ENCODE measurements at places on chromosomes 16 and 17.

DNA sequence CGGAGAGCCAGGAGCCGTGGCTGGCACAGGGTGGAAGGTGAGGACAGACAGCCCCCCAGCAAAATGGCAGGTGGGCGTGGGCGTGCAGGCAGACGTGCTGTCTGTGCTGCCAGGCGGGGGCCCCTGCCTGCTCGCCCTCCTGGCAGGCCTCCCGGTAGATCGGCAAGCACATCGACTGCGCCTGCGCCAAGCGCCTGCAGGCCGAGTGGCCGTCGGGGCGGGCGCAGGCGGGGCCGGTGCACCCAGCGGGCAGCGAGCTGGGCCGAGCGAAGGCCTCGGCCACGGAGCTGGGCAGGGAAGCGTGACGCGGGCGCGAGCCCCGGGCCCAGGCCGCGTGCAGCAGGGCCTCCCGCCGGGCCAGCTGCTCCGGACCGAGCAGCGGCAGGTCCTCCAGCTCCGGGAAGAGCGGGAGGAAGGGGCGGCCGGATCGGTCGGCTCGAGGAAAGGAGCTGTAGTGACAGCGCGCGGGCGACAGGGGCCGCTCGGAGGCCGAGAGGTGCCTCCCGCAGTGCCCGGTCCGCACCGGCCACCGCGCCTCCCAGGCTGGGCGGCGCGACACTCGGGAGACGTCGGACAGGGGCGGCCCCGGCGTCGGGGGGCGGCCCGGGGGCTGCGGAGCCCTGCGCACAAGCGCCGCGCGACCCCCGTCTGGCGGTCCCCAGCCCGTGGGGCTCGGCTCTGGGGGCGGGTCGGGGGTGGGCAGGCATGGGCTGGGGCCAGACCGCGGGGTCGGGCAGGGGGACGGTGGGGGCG lies 16.9 kb downstream of the GRIN2C start:
- peak; percentile 72 for DNase-seq

DNA sequence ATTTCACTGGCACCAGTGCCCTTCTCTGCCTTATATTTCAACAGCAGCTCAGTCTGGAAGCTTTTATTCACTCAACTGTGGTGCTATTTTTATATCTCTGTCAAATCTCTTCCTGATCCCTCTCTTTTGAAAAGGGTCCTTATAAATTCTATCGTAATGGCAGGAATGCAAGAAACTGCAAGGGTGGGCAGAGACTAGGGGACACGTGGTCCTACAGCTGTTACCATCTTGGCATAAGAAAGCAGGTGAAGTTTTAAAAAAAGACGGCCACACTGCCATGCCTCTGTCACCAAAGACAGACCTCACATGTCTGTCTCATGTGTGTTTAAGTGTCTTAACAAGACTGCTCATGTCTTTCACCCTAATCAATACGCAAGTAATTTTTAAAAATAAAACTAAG lies 368.4 kb upstream of the CDH11 start:
- DNase-seq, result no peak

- no peak for DNase-seq
These were observed 21.4 kb downstream of the ACTG1 start for GRCh38 chr17:81491181-81491581.

DNA sequence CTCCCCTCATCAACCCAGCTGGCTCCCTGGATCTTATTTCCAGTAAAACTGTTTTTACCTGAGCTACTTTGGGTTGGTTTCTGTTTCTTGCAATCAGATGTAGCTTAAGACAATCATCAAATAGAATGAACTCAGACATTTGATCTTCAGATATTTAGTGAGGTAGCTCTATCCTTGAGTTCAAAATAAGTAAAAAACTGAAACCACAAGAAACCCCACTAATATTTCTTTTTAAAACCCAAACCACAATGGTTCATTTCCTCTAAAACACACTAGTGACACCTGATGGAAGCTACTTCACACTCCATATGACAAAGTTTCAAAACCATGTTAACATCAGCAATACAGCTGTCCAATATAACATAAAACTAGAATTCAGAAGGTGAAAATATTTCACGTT lies 37.8 kb downstream of the CACNG1 start:
- no peak for DNase-seq

DNA sequence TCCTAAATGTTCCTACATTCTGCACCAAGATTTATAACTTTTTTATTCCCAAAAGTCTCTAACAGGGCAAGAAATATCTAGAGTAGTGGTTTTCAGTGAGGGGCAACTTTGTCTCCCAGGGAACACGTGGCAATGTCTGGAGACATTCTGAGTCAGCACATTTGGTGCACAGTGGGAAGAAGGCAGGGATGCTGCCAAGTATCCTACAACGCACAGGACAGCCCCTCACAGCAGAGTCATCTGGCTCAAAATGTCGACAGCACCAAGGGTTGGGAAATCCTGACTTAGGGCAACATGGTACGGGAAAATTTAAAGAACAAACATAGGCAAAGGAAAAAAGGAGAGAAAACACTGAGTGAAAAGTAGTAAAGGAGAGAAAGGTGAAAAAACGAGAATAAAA lies 61.8 kb downstream of the SMG6 start:
- DNase-seq, result no peak

DNA sequence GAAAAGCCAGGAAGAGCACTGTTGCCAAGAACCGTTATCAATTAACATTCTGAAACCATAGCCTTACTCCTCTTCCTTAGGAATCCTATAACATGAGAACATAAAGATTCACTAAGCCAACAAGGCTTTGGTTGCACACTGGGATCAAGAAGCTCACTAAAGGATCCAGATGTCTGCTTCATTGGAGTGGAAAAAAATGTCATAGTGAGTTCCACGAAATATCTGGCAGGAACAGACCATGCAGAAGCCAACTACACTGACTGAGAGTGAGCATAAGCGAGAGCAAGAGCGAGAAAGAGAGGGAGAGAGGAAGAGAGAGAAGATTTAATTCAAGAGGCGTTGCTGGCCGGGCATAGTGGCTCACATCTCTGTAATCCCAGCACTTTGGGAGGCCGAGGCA lies 13.4 kb upstream of the MEIOC start:
- no peak for DNase-seq

DNA sequence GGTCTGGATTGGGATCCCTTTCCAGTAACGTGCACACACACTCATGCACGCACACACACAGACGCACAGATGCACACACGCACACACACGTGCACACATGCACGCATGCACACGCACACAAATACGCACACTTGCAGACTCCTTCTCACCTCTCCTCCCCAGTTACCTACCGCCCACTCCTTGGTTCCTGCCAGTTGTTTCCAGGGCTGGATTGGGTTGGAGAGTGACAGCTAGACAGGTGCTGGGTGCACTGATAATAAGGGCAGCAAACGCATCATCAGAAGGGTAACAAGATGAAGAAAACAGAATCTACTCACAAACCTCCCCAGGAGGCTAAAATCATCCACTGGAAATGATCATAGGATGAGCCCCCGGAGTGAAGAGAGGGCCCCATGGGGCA lies 45.0 kb downstream of the HSBP1 start:
- no peak for DNase-seq

DNA sequence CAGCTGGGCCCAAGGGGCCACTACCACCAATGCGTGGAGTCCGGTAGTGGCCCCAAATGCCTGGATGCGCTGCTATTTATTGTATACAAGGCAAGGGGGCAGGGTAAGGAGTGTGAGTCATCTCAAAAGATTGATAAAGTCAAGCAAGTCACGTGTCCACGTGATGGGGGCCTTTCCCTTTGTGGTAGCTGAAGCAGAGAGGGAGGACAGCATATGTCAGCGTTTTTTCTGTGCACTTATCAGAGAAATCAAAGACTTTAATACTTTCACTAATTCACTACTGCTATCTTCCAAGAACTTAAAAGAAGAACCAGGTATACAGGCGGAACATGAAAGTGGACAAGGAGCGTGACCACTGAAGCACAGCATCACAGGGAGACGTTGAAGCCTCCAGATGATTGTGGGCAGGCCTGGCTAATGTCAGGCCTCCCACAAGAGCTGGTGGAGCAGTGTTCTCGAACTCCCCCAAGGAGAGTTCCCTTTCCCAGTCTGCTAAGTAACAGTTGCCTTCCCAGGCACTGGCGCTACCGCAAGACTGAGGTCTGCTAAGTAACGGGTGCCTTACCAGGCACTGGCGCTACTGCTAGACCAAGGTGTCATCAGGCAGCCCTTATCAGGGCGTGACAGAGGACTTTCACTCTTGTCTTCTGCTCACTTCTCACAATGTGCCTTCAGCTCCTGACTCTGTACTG lies 10.8 kb upstream of the ASB16 start:
- DNase-seq, result no peak

DNA sequence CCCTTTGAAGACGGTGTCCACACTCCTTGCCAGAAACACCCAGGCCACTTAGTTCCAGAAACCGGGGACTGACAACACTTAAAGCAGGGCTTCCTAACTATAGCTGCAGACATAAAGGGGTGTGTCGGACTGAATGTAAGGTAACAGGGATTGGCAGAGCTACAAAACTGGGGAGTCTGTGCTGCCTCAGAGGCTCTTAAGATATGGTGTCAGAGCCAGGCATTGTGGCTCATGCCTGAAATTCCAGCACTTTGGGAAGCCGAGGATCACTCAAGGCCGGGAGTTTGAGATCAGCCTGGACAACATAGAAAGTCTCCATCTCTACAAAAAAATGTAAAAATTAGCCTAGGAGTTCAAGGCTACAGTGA lies 14.2 kb upstream of the NLRC3 start:
- no peak for DNase-seq

Data from suppressor macrophage (primary cell).